Stimulated activated CD8-positive, alpha-beta memory T cell treated with anti-CD3 and anti-CD28 coated beads, Interleukin-2, amount 100 ng/mL, for 1 hour (primary cell): ENCODE measurements at places on chromosomes 16 and 17.

DNA sequence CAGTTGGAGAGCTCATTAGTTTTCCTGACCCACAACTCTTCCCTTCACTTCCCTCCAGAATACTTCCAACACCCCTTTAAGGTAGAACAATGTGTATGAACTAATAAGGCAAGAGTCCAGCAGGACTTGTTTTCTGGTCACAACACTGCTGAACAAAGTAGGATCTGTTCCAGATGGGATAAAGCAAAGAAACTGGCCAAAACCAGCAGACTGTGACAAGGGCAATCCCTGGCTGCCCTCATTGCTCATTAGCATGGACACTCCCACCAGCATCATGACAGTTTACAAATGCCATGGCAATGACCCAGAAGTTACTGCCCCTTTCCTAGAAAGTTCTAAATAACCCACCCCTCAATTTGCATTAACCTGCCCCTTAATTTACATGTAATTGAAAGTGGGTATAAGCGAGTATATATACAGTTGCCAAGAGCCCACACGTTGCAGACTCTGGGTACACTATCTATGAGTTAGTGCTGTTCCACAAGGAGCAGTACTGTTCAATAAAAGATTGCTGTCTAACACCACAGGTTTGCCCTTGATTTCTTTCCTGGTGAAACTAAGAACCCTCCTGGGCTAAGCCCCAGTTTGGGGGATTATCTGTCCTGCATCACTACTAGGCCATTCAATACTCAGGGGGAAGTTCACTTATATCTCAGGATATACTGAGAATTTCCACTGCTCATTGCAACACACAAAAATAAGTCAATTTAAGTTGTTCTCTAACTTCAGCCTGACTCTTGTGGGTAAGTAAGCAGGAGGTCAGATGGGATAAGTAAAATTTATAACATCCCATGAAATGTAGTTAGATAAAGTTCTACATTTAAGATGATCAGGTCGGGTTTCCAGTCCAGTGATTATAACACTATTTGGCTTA lies 82.3 kb downstream of the SSH2 start:
- DNase-seq = no peak

DNA sequence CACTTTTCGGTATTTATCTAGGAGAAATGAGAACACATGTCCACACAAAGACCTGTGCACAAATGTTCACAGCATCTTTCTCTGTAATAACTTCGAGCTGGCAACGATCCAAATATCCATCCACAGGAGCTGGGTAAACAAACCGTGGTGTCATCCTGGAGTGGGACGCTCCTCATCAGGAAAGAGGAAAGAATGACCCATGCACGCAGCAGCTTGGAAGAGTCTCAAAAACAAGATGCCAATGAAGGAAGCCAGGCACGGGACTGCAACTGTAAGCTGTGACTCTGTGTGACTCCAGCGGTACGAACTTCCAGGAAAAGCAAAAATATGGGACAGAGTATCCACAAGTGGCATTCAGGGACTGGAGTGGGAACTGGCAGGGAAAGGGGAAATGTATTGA lies 36.7 kb upstream of the CIBAR2 start:
- no peak for DNase-seq

DNA sequence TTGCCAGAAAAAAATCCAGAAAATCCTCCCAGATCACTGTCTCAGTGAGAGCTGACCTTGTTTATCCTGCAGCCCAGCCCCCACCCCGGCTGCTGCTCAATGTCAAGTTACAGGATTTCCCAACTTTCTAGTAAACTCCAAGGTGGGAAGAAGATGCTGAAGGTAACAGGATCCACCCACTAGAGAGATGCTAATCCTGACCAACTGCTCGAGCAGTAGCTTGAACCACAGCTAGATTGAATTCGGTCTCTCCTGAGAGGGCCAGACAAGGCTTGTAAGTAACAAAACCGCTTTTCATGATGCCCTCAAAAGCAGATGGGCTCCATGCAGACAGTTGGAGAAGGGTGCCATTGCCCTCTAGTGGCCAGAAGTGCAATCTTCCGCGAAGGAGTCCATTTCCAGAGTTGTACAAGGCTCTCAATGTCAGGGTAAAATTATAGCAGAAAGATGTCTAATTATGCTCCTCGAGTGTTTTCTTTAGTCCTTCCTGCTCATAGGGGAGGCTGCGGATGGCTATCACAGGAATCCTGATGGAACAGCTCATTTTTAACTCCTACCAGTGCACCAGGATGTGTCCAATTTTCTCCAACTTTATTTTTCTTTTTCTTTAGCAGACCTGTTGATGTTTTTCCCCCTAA lies 3.9 kb downstream of the CDH11 start:
- DNase-seq = no peak

DNA sequence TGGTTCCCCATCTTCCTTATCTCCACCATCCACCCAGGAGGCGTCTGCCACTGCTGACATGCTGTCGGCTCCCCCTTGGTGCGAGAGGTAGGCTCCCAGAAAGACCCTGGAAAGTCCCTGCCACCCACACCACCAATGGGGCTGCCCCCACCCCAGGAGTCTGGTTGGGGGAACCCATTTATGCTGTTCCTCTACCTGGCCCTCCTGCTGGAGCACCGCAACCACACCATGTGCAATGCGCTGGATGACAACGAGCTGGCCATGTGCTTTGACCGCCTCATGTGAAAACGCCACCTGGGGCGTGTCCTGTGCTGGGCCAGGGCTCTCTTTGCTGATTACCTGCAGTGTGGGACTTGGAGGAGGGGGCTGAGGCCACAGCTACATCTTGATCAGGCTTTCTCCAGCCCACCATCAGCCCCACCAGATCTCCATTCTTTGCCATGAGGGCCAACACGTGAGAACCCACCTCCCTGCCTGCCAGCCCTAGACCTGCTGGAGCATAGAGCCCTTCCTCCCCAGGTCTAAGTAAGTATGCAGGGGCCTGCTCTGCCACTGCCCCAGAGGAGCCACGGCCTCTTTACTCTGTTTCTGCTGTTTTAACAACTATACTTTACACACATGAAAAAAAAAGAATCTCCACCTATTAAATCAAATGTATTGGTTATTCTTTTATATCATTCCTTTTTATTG lies 7.9 kb upstream of the ALDH3A1 start:
- no peak for DNase-seq
